ENCODE measurements at places on chromosomes 1 and 21.

- no peak for DNase-seq
These were observed 127.1 kb downstream of the PCNX2 start for GRCh38 chr1:233168384-233168783.

DNA sequence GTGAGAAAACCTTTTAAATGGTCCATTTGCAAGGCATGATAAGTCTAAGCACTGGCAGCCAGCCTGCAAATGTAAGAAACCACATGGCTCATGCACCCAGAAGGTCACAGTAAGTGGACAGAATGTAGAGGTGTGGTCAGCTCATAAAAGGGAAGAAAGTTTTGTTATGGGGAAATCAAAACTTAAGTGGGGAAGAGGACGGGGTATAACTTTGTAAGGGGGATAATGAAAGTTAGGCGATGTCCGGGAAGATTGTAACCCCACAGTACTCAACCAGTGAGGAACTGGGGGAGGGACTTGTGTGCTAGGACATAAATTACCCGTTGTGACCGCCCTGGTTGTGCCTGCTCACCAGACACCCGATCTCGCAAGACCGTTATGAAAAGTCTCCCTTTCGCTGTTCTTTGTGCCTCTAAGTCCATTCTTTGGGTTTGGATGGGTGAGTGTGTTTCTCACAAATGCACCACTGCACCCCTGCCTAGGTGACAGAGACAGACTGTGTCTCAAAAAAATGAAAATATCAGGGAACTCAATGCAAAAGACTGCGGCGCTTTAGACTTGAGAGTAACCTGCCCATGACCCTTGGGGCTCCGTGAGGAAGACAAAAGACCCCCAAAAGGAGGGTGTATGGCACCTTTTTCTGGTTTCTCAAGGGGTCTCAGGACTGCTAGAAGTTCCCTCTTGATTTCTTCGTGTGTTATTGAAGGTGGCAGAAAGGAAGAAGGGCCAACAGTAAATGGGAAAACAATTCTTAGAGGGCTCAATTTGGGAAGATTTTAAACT lies 28.6 kb upstream of the ZNF496 start:
- no peak for DNase-seq

- DNase-seq, result no peak
These were observed 22.5 kb upstream of the GBP5 start for GRCh38 chr1:89295187-89295586.

GRCh38 chr1:67710417-67710816 lies 25.4 kb downstream of the GADD45A start:
- DNase-seq, result no peak

- DNase-seq, result no peak
These were observed 14.9 kb downstream of the SNAP47 start for GRCh38 chr1:227749916-227750710.

GRCh38 chr1:17475752-17476151 lies 36.3 kb upstream of the RCC2 start:
- DNase-seq, result peak; percentile 3

DNA sequence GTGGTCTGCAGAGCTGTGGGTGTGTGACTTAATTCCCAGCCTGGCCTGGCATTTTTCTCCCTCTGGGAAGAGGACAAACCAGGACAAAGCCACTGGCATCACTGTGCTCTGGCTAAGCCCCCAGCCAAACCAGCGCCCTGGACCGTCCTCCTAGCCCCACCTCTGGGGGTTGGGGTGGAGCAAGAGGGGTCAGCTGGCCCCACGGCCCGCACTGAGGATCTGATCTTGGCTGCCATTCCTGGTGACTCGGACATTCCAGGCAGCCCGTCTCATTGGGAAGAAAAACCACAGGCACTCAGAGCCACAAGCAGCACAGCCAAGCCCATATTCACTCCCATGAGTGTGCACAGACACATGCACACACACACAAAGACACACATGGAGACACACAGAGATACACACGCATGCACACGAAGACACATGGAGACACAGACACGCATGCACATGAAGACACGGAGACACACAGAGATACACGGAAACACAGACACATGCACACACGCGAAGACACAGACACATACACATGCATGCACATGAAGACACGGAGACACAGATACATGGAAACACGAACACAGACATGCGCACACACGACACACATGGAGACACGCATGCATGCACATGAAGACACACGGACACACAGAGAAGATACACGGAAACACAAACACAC lies 2.3 kb upstream of the MXRA8 start:
- DNase-seq, result peak; percentile 89

GRCh38 chr1:21295002-21295401 lies 4.7 kb upstream of the ECE1 start:
- peak; percentile 7 for DNase-seq

- DNase-seq, result no peak
These were observed 2.2 kb upstream of the G0S2 start for GRCh38 chr1:209672705-209673630.

DNA sequence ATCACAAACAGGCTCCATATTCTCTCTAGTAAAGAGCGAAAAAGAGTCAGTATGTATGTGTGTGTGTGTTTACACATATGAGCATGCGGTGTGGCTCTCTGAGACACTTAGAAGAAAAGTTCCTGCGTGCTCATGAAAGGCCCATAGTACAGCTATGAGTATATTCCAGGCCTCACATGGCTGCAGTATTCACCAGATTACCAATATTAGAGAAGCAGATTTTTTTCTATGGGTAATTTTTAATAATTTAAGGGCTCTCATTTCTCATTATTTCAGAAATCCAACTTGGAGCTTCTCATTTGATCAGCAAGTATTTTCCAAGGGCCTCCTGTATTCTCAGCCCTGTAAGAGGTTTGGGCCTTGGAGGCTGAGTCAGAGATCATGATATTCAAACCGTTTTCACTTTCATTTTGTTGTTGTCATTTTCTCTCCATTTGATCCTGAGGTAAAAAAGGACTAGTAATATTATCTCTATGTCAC lies 232.9 kb upstream of the SGIP1 start:
- no peak for DNase-seq

GRCh38 chr1:37420456-37420855 lies 53.9 kb upstream of the ZC3H12A start:
- DNase-seq, result no peak

- no peak for DNase-seq
These were observed 1284.9 kb upstream of the NCAM2 start for GRCh38 chr21:19713313-19713712.

- DNase-seq, result no peak
These were observed 437.7 kb downstream of the SETD4 start for GRCh38 chr21:35622612-35623011.

DNA sequence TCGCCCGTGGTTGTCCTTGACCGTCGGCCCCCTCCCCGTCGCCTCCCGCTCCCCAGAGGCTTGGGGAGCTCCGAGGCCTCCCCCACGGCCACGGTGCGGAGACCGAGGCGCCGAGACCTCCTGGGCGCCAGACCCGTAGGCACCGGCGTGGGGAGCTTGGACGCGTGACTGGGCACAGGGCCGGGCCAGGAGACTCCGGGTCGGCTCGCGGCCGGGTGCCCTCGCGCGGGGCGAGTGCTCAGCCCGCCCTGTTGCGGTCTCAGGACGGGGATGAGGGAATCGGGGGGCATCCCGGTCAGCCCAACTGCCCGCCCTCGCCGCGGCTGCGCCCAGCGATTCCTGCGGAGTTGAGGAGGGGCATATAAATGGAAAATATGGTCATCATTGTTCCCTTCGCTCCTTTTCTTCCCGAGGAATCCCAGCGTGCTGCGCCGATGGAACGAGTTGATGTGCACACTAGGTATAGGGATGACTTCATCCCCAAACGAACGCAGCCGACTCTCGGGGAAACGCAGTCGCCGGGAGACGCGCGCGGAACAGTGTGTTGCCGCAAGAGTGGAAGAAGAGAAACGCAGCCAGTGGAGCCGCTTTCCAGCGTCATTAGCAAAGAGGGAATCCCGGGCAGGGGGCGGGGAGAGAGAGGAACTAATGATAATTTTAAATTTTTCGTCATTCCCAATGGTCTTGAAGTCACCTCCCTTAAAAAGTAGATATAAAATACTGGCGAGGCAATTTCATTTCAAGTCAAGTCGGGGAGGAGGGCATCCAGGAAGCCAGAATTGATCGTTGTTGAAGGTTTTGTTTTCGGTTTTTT lies 747 bp upstream of the ENAH start:
- peak; percentile 48 for DNase-seq

GRCh38 chr1:182601416-182601786 lies 2.8 kb downstream of the RGS16 start:
- DNase-seq, result peak; percentile 60

DNA sequence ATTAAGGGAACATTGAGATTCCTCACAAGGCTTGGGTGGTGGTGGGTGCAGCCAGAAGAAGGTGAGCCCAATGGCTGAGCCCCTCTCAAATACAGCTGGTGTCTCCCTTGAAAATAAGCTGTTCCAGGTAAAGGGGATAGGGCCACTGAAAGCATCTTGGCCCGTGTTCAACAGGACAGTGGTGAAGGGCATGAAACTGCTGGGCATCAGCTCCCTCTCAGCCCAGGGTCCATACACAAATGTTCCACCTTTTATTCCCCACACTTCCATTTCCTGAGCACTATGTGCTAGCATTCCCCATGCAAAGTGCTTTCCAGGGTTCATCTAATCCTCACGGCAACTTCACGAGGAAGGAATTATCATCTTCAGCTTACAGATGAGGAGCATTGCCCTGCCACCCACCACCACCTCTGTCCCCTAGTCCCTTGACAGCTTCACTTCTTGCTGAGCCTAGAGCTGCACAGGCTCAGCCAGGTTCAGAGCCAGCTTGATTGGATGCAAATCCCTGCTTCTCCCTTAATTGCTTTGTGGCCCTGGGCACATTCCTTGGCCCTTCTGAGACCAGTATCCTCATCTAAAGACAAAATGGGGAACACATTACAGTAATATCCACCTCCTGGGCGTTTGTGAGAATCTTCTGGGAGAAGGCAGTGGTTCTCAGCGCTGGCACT lies 9.6 kb downstream of the TAGLN2 start:
- no peak for DNase-seq

GRCh38 chr1:150127868-150128267 lies 21.8 kb upstream of the PLEKHO1 start:
- no peak for DNase-seq

- peak; percentile 25 for DNase-seq
These were observed 80.2 kb upstream of the GREM2 start for GRCh38 chr1:240691909-240692705.

GRCh38 chr1:71490432-71490831 lies 409.6 kb upstream of the ZRANB2 start:
- no peak for DNase-seq

GRCh38 chr1:55259911-55260609 lies 44.9 kb upstream of the USP24 start:
- DNase-seq, result no peak

- DNase-seq, result no peak
These were observed 118.3 kb downstream of the TGFB2 start for GRCh38 chr1:218463194-218464156.

DNA sequence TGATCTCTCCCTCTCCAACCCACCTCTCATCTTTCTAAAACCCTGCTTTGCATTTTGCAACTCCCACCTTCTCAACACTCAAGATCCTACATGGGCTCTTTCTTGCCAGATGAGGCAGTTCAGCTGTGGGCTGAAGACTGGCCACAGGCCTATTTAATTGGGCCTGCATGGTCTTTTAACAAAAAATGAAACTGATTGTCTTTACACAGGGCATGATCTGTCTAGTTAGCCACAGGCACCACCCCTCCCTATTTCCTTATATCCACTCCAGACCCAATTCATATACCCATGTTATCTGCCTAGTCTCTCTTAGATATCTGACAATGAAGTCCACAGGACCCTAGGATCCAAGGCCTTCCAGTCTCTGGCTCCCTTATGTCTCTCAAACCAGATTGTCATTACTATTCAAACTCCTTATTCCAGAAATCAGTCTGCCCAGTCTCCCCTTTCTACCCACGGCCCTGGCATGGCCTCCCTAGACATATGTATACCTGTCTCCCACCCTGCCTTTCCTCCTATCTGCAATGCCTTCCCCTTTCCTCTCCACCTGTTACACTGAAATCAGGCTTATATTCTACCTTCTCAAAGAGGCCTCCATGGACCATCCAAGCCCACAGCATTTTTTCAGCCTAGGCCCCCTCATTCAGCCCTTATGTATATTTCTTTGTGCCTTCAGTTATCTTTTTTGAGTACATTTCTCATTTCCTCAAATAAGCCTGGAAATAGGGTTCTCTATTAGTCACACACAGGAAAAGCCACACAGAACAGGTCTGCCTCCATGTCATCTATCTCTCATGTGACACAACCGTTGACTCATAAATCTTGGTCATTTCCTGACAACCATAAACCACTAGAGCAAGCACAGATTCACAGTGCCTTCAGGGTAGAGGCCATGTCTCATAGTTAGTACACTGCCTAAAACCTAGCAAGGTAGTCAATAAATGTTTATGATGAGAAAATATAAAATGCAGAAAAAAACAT lies 39.0 kb downstream of the LPAR3 start:
- peak; percentile 77 for DNase-seq

DNA sequence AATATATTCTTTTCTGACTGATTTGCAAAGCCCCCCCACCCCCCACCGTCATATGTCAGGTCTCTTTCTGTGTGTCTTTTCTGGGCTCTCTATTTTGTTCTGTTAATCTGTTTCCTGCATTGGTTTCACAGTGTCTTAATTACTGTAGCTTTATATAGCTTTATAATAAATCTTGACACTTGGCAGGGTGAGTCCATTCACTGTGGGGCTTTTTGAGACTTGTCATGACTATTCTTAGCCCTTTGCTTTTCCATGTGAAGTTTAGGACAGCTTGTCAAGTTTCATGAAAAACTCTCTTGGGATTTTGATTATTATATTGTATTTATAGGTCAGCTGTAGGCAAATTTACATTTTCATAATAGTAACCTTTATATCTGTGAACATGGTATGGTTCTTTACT lies 50.4 kb downstream of the MIGA1 start:
- DNase-seq, result no peak

- DNase-seq, result no peak
These were observed 18.9 kb downstream of the CTNNBIP1 start for GRCh38 chr1:9891207-9891606.

- no peak for DNase-seq
These were observed 602.8 kb downstream of the BRINP3 start for GRCh38 chr1:189874715-189875435.

DNA sequence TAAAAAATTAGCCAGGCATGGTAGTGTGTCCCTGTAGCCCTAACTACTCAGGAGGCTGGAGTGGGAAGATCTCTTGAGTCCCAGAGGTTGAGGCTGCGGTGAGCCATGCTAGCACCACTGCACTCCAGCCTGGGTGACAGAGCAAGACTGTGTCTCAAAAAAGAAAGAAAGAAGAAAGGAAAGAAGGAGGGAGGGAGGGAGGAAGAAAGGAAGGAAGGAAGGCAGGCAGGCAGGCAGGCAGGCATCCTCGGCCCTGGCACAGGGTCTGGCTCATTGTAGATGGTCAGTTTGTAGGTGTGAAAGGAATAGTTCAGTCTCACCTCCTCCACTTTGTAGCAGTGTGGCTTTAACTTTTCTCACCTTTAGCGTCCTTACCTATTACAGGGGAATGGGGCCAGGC lies 25.0 kb downstream of the NAV1 start:
- no peak for DNase-seq

DNA sequence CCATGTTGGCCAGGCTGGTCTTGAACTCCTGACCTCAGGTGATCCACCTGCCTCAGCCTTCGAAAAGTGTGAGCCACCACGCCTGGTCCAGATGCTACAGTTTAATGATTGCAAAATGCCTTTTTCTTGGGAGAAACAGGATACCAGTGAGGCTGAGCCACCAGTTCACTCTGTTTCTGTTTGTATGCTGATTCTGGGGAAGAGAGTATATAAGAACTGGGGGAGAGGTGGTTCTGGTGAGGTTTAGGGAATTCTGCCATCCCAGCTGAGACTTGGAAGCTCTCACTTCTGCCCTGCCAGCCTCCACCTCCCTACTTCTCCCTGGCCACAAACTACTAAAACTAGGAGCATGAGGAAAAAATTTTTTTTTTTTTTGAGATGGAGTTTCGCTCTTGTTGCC lies 8.1 kb upstream of the PMF1 start:
- no peak for DNase-seq
